ENCODE measurements at places on chromosomes 13 and 19.

GRCh38 chr13:114313061-114313860, 1.0 kb upstream of the CHAMP1 start:
- DNase-seq, result no peak

DNA sequence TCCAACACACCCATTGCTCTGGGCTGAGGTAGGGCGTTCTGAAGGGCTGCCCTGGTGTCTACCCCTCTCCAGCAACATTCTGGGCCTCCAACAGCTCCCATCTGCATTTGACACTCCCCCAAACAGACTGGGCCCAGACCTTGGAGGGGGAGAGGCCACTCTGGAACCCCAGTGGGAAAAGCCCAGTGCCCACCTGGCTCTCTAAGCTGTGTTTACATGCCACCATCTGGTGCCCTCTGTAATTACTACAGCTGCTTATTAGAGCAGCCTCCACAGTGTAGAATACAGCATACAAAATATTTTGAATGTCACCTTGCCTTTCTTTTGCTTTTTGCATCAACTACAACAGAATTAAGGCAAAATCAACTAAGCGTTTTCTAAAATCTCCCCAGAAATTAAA, 35.8 kb upstream of the TM9SF2 start:
- DNase-seq, result no peak

- no peak for DNase-seq
Observed at GRCh38 chr13:48410199-48410598, 2.7 kb downstream of the LPAR6 start.

- DNase-seq, result no peak
Observed at GRCh38 chr13:71787414-71787813, 79.6 kb downstream of the DACH1 start.

DNA sequence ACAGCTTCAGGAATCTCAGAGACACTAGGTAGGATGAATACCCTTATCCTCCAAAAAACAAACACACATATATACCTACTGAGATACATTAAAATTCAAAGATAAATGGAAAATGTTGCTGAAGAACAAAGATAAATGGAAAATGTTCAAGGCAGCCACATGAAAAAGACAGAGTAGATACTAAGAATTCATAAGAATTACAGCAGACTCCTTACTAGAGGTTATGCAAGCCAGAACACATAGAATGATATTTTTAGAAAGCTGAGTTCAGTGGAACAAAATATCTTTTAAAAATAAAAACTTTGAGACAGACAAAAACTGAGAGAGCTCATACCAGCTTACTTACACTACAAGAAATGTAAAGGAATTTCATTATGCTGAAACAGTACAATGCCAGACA, 35.6 kb downstream of the UCHL3 start:
- DNase-seq, result no peak

GRCh38 chr13:100356889-100357288, 231.7 kb downstream of the GGACT start:
- DNase-seq, result no peak

DNA sequence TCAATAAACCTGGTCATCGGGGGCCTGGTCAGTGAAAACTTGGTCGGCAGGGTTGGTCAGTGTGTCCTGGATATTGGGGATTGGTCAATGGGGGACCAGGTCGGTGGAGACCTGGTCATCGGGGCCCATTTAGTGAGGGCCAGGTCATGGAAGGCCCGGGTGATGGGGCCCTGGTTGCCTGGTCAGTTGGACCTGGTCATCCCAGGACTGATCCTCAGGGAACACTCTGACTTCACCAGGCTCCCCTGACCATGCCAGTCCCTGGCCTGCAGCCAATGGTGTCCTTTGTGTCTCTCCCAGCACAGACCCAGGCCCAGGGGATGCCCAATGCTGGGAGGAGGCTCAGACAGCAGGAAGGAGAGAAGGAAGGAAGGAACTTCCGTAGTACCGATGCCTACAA, 42.1 kb upstream of the TPM4 start:
- DNase-seq, result no peak

DNA sequence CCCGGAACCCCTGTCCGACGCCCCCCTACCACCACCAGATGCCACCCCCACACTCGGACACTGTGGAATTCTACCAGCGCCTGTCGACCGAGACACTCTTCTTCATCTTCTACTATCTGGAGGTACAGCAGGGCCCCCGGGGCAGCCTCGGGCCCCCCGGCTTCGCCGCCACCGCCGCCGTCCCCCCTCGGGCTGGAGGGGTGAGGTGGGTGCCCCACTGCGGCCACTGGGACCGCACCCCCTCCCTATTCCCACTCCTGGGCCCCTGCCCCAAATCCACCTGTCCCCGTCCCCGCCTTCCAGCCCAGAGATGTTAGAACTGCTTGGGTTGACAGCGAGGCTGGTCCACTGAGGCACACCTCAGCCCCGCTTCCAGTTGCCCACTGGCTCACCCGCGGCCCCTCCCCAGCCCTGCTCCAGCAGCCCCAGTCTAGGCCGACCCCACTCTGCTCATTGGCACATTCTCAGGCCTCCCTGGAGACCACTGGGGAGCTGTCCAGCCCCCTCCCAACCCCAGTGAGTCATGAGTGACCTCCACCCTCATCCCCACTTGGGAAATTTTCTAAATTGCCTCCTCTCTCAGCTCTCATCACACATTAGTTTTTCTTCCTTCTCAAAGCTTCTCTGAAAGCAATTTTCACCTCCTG, 6.5 kb downstream of the LENG1 start:
- DNase-seq, result no peak

Measured in ascending aorta (tissue), 2 donors.